Smooth muscle cell of the pulmonary artery (primary cell): ENCODE measurements at places on chromosomes 7 and 10. TPM values are rescaled to one million over a fixed set of nuclear protein-coding genes. Genes with fewer than 3 reads are reported as not detected.

KCND2 gene
- total RNA-seq, result 0.46 and 4.9 TPM in 2 replicates

SLC13A4 gene
- 0.13 and 0.30 TPM in 2 replicates for total RNA-seq

ADAM12 gene
- total RNA-seq, result 77.9 and 120 TPM in 2 replicates

SKIDA1 gene
- total RNA-seq, result 0.20 and 0.36 TPM in 2 replicates

HOXA10 gene
- 0.78 TPM in 1 of 2 replicates, not detected in the other for total RNA-seq

HACD1 gene
- total RNA-seq, result 12.2 and 50.0 TPM in 2 replicates

ZC3HAV1L gene
- total RNA-seq, result 17.9 and 23.7 TPM in 2 replicates

TAF5 gene
- 3.2 and 4.5 TPM in 2 replicates for total RNA-seq

DPP6 gene
- total RNA-seq, result not detected in 2 replicates

MRM2 gene
- 13.0 and 13.5 TPM in 2 replicates for total RNA-seq

HOXA7 gene
- 0.13 TPM in 1 of 2 replicates, not detected in the other for total RNA-seq

TEX36 gene
- total RNA-seq, result not detected in 2 replicates

ASZ1 gene
- not detected in 2 replicates for total RNA-seq

PDZD7 gene
- total RNA-seq, result 2.8 and 5.5 TPM in 2 replicates

CFTR gene
- total RNA-seq, result not detected in 2 replicates

MAGI2 gene
- total RNA-seq, result 9.8 and 14.9 TPM in 2 replicates

NEUROG3 gene
- not detected in 2 replicates for total RNA-seq

GPR146 gene
- 16.4 and 16.7 TPM in 2 replicates for total RNA-seq

CLDN12 gene
- 56.5 and 58.6 TPM in 2 replicates for total RNA-seq

EMX2 gene
- 0.65 TPM in 1 of 2 replicates, not detected in the other for total RNA-seq

AGMO gene
- total RNA-seq, result 0.10 and 5.5 TPM in 2 replicates

TRIM4 gene
- total RNA-seq, result 24.9 and 25.7 TPM in 2 replicates

SUFU gene
- 7.5 and 7.6 TPM in 2 replicates for total RNA-seq

STEAP2 gene
- total RNA-seq, result 45.2 and 46.2 TPM in 2 replicates

COPS6 gene
- 61.5 and 69.7 TPM in 2 replicates for total RNA-seq

OR6B1 gene
- not detected in 2 replicates for total RNA-seq

PWWP2B gene
- 7.8 and 18.1 TPM in 2 replicates for total RNA-seq

RPA3 gene
- 6.8 and 15.4 TPM in 2 replicates for total RNA-seq

CARD11 gene
- total RNA-seq, result 0.13 TPM in 1 of 2 replicates, not detected in the other

CCDC201 gene
- total RNA-seq, result 0.03 TPM in 1 of 2 replicates, not detected in the other

TLX1 gene
- total RNA-seq, result not detected in 2 replicates

FAM200A gene
- 5.5 and 7.3 TPM in 2 replicates for total RNA-seq

VWA2 gene
- total RNA-seq, result not detected in 2 replicates

POP7 gene
- 27.8 and 29.9 TPM in 2 replicates for total RNA-seq
